ENCODE measurements at places on chromosomes 7 and 10.

- no peak for DNase-seq
Observed at GRCh38 chr7:137476937-137477336, 133.4 kb upstream of the PTN start.

DNA sequence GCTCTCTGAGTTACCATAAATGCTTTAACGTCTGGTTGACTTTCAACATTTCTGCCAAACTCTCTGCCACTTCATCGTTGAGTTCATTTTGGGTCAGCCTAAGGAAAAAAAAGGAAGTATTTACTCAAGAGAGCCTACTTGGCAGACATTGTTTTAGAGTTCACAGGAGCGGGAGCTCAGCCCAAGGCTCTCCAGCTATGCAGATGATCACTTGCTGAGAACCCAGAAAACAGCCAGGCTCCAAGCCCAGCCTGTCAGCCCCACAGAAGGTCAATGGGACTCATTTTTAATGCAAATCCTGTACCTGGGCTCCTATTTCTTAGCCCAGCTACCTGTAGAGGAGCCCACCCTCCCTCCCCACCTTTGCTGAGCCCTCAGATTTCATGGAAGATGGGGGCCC, 45.5 kb downstream of the NOD1 start:
- DNase-seq, result no peak

- no peak for DNase-seq
Observed at GRCh38 chr7:92366730-92367129, 80.6 kb upstream of the GATAD1 start.

GRCh38 chr7:130708766-130709165, 22.4 kb upstream of the TSGA13 start:
- no peak for DNase-seq

GRCh38 chr10:33215154-33215553, 119.3 kb downstream of the NRP1 start:
- no peak for DNase-seq

DNA sequence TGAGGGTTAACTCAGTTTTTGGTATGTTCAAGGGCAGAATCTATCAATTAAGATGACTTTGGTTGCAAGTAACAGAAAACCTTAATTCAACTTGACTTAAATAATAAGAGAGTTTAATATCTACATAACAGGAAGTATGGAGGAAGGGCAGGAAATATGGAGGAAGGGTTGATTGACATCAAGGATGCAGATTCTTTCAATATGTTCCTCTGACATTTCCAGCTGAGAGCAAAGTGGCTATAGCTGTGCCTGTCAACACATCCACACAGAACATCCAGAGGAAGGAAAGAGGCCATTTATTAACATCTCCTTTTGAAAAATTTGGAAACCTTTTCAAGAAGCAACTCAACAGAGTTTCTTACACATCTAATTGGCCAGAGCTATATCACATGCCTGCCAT, 19.4 kb upstream of the RALA start:
- DNase-seq, result no peak

DNA sequence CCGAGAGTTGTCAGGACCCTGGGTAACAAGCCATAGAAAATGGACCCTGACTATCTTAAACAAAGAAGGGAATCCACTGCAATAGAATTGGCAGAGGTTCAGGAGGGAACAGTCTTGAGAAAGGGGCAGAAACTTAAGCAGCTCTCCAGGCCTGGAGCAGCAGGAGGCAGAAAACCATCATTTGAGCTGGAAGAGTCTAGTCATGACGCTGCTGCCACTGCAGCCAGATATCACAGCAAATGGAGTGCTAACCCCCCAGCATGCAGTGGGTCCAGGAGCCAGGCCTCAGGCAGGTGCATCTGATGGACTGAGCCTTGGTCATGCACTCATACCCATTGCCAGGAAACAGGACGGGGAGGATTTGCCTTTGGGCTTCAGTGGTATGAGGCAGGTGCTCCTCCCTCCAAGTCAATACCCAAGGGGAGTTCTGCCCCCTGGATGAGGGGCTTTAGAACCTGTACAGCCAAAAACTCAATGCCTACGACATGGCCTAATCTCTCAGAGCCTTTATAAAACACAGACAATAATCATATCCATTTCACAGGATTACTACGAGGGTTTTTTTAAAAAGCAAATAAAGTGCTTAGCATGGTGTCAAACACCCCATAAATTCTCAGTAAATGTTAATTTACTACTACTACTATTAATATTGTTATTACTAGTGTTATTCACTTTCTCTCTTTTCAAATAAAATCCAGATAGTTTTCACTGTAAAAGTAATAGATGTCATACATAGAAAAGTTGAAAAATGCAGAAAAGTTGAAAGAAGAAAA, 30.7 kb downstream of the DUSP5 start:
- DNase-seq, result no peak

DNA sequence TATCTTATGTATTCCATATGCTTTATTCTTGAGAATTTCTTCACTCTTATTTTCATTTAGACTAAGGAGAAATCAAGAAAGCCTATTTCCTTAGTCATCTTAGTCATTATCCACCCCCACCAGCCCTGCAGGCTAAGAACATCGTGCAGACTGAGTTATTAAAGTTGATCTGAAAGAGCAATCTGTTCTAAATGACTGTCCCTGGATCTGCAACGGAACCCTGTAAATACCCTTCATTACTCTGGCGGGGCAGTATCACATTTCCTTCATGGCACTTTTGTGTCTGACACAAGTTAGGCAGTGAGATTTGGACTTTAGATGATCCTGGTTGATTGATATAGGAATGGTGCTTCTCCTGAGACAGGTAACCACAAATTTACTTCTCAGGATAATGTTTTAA, 3.5 kb upstream of the MYPN start:
- DNase-seq, result no peak

- no peak for DNase-seq
Observed at GRCh38 chr7:27955596-27955995, 215.6 kb downstream of the TAX1BP1 start.

GRCh38 chr7:16721541-16721940, 32.0 kb upstream of the TSPAN13 start:
- peak; percentile 9 for DNase-seq

DNA sequence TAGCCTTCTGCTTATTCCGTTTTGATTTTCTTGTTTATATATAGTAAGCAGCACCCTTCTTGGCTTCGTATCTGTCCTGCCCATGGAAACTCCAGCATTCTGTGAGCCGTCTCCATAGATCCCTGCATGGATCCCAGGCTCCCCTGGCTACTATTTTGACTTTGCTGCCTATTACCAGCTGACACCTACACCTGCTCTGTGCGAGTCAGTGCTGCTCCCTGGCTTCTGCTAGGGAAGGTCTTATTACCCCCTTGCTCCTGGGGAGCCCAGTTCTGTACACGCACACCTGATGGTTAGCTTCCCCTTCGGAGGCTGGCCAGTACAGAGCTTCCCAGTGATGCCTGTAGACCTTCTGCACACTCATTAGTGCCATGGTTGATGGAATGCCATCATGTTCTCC, 35.4 kb downstream of the NACAD start:
- no peak for DNase-seq

DNA sequence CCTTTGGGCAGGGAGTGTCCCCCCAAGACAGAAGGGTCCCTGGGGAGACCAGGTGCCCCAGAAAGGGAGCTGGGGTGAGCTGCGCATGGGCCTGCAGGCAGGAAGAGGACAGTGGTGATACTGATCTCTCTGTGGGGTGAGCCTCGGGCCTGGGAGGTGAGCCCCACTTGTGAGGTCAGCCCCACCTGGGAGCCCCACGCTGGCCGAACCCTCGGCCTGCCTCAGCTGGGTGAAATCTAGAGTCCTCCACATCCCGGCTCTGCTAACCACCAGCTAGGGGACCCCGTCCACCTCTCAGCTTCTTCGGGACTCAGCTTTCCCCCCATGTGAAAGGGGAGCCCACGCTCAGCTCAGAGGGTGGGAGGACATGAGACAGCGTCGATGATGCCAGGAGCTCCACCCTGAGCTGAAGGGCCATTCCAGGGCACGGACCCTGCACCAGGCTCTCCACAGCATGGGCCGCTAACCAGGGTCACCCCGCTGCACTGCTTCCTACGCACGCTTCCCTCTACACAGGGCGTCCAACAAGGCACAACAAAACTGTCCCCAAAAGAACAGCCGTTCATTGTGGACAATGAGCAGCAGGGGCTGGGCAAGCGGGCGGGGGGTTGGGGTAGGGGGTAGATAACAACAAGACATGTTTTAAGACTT, 48.7 kb downstream of the CAMK2B start:
- DNase-seq, result no peak

DNA sequence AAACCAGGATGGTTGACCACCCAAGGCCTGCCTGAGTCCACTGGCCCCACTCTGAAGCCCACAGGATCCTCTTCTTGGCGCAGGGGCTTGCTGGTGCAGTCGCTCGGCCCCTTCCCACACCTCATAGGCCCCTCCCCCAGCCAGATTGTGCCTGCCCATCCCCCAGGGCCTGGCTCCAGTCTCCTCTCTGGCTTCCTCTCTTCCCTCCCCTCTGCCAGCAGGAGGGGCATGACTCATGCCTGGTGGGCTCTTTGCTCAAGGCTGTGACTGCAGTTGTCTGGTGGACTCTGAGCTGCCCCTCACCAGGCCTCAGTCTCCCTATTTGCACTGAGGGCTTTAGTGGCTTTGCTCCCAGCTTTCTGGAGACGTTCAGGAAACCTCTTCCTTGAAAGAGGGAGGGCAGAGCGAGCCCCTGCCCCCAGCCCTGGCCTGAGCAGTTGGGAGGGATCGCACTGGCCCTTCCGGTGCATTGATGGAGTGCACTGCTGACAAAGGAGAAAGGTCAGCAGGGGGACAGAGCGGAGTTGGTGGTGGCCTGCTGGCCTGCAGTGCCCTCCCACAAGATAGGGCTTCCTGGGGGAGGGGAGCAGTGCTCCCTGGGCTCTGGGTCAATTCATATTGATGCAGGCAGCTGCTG, 60.7 kb downstream of the ZMIZ1 start:
- no peak for DNase-seq

DNA sequence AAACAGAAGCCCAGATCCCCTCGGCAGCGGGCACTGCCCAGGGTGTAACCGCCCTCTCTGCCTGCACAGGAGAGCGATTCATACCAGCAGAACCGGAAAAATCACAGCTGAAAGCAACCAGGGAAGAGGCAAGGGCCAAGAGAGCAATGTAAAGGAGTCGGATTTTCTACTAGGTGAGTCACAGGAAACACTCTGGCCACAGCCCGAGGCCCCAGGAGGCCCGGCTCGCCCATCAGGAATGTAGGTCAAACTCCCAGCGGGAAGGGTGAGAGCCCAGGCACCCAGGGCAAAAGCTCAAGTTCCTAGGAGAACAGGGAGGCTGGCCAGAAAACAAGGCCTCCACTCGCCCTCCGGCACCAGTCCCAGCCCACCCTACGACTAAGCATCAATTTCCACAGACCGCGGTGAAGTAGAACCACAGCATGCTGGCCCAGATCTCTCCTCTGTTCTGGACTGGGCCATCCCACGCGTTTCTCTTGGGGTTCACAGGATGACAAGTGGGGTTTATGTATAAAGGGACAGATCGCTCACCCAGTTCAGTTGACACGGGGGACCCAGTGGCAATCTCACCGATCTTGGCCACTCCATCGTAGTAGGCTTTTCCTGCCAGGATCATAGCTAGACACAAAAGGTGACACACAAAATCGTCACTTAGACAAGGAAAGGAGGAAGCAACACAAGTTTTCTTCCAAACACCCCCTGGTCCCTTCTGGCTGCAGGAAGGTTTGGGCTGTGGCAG, 46.2 kb downstream of the BAIAP2L1 start:
- no peak for DNase-seq

- no peak for DNase-seq
Observed at GRCh38 chr10:67476201-67476600, 219.8 kb downstream of the CTNNA3 start.

DNA sequence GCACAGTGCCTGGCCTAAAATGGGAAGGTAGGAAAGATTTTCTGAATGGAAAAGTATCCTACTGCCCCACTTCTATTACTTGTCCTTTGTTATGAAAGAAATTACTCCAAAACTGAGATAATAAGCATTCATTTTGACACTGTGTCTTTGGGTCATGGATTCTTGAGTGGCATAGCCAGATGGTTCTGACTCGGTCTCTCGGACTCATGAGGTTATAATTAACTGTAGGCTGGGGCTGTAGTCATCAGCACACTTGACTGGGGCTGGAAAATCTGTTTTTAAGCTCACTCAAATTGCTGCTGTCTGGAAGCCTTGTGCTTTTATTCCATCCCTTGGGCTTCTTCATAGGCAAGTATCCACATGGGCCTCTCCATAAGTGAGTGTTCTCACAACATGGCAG, 160.5 kb downstream of the VTI1A start:
- DNase-seq, result no peak

Data from stimulated activated CD4-positive, alpha-beta T cell treated with anti-CD3 and anti-CD28 coated beads, Interleukin-2, amount 100 ng/mL, for 4 hours (primary cell).